LoVo (cell line): ENCODE measurements at places on chromosomes 4 and X.
A peak's percentile ranks its signal among the peaks of the same experiment; 100 is the strongest.

DNA sequence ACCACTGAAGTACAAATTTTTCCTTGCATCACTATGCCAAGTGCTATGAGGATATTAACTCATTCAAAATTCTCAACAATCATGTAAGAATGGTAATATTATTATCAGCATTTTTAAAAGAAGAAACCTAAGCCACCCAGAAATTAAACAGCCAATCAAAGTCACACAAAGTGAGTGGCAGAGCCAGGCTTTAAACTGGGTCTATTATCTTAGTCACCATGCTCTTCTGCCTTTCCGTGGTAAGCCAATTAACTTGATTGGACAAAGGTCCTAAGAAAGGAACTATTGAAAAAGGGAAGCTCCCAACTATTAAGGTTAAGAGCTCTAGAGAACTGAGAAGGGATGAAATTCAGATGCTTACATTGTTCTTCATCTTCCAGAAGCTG lies 111.5 kb downstream of the ASB9 start:
- DNase-seq = no peak

DNA sequence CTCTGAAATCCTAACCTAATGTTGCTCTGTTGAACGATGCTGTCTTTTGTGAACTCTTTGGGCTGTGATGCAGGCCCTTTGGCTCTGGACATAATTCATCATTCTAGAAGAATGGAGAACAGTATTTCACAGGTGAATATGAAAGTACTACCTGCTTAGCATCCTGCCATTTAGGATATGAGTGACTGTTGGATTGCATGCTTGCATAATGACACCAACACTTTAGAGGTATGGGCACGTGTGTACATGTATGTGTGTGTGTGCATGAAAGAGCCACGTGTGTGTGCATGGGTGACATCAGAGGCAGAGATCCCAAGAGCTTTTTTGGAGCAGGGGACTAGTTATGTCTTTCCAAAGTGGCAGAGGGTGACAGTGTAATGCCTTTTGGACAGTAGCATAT lies 70.2 kb upstream of the ZNF518B start:
- no peak for DNase-seq

GRCh38 chr4:156196722-156197121 lies 243.1 kb upstream of the CTSO start:
- DNase-seq = no peak

- DNase-seq = no peak
Observed at GRCh38 chr4:77031544-77031943, 44.2 kb downstream of the CCNI start.

- DNase-seq = no peak
Observed at GRCh38 chr4:158250321-158250720, 40.0 kb downstream of the TMEM144 start.

- no peak for DNase-seq
Observed at GRCh38 chrX:31743004-31743403, 671.2 kb upstream of the FTHL17 start.

DNA sequence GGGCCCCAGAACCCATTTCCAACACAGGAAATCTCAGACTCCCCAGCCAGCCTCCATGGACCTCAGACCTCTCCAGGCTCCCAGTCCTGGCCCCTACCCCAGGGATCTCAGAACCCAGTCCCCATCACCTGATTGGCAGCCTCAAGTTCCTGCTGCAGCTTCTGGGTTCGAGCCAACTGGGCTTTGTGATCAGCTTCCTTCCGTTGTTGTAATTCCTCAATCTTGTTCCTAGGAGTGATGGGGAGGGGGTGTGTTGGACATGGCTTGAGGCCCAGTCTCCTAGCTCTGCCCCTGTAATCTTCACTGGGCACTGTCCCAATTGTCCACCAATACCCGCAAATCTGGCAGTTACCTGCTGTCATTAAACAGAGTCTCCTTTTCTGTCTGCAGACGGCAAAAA lies 12.6 kb downstream of the GRIPAP1 start:
- no peak for DNase-seq

- DNase-seq = no peak
Observed at GRCh38 chrX:136055651-136056221, 70.5 kb downstream of the SLC9A6 start.

DNA sequence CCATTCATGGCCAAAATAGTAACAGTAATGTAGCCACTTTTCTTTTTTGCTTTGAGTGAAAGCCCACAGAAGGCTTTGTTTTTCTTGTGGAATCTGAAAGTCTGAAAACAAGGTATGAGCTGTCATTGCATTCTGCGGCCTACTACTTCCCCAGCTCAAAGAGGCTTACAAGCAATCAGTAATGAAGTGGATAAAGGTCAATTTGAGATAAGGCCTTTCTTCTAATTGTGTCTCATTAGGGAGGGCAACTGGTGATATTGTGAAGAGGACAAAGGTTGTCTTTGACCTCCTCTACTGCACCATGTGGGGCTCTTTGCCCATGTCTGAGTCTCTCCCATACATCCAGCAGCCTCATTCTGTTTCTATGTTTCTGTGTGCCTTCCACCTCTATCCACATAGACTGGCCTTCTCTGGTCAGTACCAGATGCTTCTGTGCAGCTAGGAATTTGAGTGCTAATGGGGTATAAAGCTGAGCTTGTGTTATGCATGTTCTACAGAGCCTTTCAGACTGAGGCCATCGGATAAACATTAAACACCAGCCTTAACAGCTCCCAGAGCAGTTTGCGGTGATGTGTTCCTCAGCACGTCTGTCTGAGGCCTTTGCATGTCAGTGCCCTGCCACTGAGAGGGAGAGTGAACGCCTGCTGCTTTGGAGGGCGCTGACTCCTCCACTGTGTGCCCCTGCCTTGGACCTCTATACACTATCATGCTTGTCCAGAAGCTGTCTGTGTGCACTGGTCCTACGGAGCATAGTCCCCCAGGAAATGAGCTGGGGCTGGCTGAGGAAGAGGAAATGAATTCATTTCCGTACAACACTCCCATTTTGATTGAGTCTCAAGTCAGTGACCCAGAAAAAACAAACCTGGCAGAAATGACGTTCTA lies 80.2 kb downstream of the SH2D1A start:
- no peak for DNase-seq

DNA sequence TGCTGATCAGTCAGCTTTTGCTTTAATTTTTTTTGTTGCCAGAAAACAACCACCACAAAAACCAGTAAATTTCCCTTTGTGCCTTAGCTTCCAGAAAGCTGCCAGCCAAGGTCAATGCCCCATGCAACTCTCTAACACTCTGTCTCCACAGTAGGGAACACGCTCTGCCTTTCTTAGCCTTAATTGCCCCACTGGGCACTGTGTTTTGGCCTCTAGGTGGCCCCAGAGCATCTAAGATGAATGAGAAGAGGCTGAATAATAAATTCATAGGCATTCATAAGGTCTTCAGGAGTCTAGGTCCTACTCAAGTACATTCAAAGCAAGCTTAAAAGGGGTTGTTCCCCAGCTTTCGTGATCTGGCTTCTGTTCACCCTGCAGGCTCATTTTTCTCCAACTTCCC lies 57.7 kb upstream of the PASD1 start:
- DNase-seq = no peak

DNA sequence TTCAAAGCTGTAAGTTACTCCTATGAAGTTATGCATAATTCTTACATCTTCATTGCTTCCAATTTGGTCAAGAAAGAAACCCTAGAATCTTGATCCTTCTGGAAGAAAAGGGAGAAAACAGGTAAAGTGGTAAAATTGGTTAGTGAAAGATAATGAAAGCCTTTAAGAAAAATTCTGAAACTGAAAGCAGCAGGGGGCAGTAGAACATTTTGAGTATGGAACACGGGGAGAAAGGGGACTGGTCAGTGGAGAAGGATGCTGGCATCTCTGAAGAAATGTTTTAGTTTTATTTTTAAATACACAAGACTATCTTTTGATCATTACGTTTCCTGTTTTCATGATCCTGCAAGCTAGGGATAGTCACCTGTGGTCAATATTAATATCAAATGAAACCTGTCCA lies 54.3 kb downstream of the SLIT2 start:
- no peak for DNase-seq

- DNase-seq = peak; percentile 28
Observed at GRCh38 chr4:185573651-185574199, 38.4 kb upstream of the PDLIM3 start.

DNA sequence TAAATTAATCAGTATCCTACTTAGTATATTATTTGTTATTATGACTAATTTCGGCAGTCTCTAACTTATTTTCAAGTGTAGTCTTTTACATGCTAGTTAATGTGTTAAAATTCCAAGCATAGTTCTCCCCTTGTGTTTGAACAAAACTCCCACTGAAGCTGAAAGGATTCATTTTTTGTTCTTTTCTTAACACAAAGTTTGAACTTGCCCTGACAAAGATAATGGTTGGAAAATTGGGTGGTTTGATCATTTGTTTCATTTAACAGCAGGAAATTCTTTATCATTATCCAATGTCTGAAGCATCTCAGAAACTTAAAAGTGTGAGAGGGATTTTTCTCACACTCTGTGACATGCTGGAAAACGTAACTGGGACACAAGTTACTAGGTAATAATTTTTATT lies 36.0 kb downstream of the INTU start:
- no peak for DNase-seq

DNA sequence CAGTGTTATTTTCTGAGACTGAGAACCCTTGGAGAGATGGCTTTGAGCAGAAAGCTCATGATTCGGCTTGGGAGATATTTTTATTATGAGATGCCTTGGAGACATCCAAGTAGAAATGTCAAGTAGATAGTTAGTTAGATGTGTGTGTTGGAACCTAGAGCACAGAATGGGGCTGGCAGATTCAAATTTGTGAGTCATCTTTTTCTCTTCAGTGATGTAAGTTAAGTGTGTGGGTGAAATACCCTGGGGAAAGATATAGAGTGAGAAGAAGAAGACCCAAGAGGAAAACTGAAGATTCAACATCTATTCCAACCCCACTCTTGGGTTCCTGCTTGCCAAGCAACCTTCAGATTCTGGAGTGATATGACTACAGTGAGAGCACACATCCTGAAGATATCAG lies 580.8 kb upstream of the AMOT start:
- DNase-seq = no peak
